ENCODE measurements at places on chromosomes 2 and 18.

DNA sequence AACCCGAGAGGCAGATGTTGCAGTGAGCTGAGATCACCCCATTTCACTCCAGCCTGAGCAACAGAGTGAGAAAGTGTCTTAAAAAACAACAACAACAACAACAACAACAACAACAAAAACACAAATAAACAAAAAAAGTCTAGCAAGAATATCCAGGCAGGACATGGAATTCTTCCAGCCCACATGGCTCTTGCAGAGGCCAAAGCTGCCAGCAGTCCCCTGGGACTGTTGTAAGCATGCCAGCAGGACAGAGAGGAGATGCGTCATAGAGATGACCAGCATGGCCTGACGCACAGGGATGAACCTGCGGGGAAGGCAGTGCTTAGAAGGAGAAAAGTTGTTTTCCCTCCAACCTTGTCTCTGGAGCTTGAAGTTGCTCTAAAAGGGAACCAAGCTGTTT is 182.3 kb upstream of the PGAP1 start:
- no peak for DNase-seq

DNA sequence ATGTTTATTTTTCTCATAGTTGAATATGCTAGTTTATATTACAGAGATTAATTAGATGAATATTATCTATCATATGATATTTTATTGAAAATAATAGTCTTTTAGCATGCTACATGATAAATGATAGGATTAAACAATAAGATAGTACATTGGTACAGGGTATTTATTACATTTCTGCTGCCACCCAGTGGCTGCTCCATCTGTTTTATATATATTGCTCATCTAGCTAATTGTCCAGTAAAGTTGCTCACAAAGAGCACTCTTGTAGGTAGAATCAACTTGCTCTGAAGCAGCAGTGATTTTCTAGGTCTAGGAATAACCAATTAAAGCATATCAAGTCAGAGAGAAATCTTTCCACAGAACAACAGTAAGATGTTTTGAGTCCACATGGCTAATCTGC is 183.3 kb downstream of the ASXL3 start:
- no peak for DNase-seq

DNA sequence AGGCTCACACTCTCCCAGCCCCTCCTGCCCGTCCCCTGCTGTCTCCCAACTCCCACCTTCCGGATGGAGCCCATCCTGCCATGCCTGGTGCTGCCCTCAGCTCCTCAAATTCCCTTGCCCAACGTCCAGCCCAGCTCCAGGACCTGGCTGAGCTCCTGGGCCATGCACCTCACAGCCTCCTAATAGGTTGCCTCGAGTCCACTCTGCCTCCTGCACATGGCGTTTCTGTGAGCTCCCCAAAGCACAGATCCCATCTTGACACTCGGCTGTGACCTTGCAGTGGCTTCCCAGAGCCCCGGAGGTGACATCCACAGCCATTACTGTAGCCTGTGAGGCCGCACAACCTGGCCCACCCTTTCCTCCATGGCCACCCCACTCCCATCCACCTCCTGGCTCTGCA is 191.9 kb upstream of the SALL3 start:
- DNase-seq = no peak

DNA sequence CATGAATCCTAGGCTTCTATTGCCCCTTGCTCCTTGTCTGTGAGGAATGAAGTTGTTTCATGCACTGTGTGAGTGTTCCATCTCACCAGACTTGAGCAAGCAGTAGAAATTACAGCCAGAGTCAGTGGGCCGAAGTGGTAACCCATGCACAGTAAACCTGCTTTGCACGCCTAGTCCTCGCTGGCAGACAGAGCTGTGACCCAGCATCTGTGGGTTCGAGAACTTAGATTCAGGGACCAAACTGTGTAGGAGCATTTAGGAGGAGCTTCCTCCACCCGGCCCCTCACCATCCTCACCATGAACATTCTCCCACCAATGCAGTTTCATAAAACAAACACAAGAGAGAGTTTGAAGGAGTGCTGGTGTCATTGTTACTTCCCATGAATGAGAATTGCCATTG is 21.6 kb upstream of the TEX51 start:
- no peak for DNase-seq

DNA sequence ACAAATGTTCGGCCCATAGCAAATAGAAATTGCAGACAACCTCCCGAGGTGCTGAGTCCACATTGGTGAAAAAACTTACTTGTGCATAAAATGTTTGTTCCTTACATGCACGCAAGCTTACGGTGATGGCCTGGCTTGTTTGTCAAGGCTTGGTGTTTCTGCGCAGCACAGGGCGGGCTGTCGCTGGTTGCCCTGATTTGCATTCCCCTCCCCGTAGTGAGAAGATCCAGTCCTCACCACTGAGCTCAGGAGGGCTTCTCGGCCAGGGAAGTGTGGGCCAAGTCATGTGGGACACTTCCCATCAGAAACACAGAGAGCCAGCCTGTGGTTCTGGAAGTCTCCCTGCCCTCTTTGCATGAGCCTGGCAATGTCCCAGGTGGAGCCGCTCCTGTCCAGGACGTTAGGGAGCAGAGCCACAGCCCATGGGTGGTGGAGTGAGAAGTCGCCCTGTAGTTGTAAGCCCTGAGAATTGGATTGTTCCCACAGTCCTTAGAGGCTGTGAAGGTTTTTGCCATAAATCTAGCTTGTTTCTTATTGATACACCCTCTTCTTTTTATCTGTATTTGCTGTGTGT is 152.7 kb downstream of the TWIST2 start:
- no peak for DNase-seq

GRCh38 chr2:200498402-200499162 is 11.3 kb downstream of the KCTD18 start:
- DNase-seq = no peak

DNA sequence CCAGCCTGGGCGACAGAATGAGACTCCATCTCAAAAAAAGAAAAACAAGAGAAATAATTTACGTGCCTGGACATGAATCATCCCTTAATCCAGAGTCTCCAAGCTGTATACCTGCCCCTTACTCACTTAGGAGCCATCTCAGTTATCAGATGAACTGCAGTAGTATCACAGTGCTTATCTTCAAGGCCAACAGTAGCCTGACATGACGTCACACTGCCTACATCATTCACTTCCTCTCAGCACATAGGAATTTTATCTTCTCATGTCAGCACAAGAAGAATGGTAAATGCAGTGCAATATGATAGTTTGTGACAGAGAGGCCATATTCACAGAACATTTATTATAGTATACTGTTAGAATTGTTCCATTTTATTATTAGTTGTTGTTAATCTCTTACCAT is 216.6 kb downstream of the SS18 start:
- DNase-seq = no peak

DNA sequence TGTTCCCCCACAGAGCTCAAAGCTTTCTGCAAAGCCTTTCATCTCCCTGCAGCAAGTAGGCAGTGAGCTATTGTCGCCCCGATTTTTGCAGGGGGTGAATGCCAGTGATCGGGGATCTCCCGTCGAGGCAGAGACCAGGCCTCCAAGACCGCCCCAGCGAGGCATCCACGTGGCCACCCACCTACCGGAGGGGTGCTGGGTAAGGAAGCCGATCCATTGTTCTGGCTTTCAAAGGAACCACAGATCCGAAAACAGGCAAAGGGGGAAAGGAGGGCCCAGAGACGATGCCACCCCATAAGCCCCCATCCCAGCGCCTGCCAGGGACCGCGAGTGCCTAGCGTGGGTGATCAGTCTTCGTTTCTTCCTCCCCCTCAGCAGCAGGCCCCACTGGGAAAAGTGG is 2.4 kb downstream of the ADRA2B start:
- no peak for DNase-seq

DNA sequence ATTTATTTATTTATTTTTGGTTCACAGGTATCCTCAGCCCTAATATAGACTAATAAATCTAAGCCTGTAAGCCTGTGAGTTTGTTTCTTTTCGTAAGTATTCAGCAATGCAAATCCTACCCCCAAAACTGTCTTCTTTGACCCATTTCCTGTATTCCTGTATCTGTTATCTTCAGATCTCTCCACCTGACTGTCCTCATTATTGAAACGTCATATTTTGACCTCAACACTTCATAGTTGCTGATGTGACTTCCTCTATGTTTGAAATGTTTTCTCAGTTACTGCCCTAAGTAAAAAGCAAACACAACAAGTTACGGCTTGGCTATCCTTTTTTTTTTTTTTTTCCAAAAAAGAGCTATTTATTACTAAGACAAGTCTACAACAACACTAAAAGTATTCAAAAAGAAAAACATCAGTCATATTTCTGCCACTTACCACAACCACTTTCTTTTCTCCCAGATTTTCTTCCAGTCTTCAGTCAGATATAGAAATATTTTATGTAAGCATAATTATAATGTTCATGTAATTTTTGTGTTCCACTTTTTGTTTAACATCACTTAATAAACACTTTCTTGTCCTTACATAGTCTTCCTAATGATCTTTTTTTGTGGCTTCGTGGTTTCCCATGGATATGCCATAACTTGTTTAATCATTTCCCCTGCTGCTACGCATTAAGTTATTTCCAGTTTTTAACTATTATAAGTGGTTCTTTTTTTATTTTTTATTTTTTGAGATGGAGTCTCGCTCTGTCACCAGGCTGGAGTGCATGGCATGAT is 45.0 kb upstream of the EML4 start:
- no peak for DNase-seq

DNA sequence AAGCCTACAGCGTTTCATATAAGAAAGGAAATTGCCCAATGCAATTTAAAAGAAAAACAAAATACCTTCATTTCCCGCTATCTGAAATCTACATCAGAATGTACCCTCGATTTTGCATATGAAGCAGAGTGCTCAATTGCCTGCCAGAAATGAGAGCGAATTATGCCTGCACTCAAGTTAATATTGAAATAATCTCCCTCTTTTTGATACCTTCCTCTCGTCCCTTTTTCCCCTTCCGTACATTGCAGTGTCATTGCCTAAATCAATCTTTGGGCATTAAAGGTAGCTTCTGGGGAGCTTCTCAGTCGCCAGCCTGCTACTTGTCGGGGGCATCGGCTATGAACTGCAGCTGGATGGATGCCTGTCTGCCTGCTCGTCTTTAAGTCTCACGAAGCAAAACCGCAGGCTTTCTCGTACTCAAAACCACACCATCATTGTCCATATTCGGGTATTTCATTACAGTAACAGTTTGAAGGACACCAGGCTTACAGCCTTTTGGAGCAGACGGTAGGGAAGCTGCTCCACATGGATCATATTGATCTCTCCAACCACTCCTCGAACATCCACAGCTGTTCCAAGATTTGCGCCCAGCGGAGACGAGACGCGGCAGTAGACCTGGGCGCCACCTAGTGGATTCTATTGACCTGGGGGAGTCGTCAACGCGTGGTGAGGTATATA is 64.0 kb upstream of the HNRNPA3 start:
- peak; percentile 54 for DNase-seq

DNA sequence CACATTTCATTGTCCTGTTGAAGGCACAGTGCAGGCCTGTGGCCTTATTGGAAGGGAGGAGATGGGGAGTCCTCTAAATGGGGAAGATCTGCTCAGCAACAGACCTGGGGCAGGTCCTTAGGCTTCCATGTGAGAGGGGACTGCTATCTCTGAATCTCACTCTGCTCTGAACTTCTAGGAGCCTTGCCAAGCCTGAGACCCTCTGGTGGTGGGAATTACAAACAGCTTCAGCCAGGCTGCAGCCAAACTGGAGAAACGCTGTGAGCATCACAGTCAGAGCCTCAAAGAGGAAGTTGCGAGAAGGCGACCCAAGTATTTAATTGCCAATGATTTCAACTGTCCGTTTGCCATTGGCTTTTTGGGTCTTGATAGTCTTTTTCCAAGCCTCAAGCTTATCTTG is 66.8 kb upstream of the MC2R start:
- DNase-seq = no peak

- no peak for DNase-seq
Observed at GRCh38 chr18:54975598-54975997, 16.3 kb upstream of the CCDC68 start.

GRCh38 chr2:237497009-237497837 is 10.2 kb downstream of the MLPH start:
- no peak for DNase-seq

- no peak for DNase-seq
Observed at GRCh38 chr2:3217646-3218045, 160.0 kb downstream of the EIPR1 start.

GRCh38 chr18:79574938-79575525 is 104.6 kb upstream of the CTDP1 start:
- no peak for DNase-seq

DNA sequence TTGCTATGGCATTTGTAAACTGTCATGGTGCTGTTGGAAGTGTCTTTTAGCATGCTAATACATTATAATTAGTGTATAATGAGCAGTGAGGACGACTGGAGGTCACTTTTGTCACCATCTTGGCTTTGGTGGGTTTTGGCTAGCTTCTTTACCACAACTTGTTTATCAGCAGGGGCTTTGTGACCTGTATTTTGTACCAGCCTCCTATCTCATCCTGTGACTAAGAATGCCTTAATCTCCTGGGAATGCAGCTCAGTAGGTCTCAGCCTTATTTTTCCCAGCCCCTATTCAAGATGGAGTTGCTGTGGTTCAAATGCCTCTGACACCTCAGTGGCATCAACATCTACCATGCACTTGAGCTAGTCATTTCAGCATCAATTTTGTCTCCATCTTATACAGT is 29.7 kb downstream of the LYPD6 start:
- no peak for DNase-seq

GRCh38 chr2:230864605-230865306 is at the start of gene ITM2C:
TSS of gene ITM2C (plus strand) at chr2:230864942. CDS start at chr2:230865026, 84 bp downstream.
- DNase-seq = peak; percentile 42

Measured in stimulated activated CD8-positive, alpha-beta memory T cell treated with anti-CD3 and anti-CD28 coated beads, Interleukin-15, amount 100 ng/mL, for 24 hours (primary cell).